ENCODE measurements at places on chromosomes 6 and 20.

DNA sequence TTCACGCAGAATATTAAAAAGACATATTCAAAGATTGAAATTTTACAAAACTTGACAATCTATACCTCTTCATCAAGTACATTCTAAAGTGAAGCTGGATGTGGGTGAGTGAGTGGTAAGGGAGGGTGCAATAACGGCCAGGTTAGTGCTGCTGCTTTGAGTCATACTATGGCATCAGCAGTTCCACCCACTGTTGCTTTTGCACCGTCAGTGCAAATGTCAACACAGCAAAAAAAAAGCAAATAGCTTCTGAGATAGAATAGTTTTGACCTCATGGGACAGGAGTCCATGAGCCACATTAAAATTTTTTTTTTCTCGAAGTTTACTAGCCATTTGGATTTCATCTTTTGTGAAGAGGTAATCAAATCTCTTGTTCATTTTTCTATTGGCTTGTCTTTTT, 31.8 kb downstream of the PSMF1 start:
- no peak for DNase-seq

GRCh38 chr6:16967470-16967817, 134.4 kb upstream of the STMND1 start:
- DNase-seq = no peak

DNA sequence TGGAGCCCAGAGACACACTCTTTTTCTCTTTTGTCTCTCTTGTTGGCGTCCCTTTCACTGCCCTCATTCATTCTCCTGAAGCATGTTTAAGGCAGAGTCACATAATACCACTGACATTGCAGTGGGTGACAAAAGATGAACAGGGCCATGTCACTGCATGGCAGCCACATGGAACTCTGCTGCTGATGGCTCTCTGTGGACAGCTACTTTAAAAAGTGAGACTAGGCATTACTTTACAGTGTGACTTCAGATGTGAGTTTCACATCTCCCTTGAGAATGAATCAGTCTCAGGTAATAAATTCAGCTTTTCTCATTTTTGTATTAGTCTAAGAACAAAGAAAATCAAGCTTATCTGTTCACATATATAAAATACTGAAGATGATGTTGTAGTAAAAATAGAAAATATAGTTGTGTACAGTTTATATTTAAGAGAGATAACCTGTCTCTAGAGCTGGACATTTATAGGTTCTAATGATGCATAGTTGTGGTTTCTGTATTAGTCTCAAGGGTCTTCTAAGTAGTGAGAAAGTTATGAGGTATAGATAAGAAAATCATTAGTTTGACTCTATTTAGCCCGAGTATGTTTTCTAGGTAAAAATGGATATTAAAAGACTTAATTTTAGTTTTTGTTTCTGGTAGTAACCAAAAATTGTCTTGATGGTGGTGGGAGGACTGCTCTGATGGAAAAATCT, 6.1 kb downstream of the MRS2 start:
- no peak for DNase-seq

DNA sequence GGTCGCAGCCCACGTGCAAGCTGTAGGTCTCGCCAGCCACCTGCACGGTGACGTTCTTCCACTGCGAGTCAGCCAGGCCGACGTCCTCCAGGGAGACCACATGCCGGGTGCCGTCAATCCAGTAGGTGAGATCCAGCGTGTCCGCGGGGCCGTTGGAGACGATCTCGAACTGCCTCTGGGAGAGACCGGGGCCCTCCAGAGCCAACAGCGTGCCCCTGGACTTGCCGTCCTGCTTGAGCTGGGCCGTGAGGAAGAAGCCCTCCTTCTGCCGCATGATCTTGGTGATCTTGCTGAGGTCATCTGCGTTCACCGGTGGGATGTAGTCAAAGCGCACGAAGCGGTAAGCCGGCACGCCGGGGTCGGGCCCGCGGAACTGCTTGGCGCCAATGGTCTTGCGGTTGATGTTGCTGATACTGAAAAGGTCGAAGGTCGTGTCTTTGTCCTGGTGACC, 5.1 kb downstream of the THBS2 start:
- no peak for DNase-seq

GRCh38 chr20:32249030-32249738, 28.3 kb upstream of the KIF3B start:
- DNase-seq = no peak

- no peak for DNase-seq
These were observed 151.5 kb downstream of the PRL start for GRCh38 chr6:22145376-22145775.

- no peak for DNase-seq
These were observed 376.6 kb downstream of the DHX35 start for GRCh38 chr20:39338469-39339376.

DNA sequence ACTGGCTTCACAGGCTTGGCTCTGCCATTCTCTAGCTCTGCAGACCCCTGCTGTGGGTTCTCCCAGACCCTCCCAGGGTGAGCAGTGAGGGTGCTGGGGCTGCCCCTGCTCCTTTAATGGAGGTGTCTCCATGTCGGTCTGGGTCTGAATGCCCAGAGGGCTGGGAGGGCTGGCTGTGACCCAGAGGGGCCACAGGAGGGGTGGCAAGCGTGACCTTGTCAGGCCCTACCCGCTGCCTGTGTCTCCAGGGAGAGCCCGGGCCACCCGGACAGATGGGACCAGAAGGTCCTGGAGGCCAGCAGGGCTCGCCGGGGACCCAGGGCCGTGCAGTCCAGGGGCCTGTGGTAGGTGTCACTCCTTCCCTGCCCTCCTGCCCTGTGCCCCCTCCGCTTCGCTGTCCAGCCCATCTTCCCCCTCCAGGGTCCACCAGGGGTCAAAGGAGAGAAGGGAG, 32.1 kb downstream of the COL20A1 start:
- no peak for DNase-seq

GRCh38 chr20:23266530-23267398, 83.8 kb upstream of the NXT1 start:
- no peak for DNase-seq

- no peak for DNase-seq
These were observed 151.0 kb upstream of the RPS6KA2 start for GRCh38 chr6:166778046-166778445.

GRCh38 chr6:166815629-166816028, 140.7 kb downstream of the RNASET2 start:
- no peak for DNase-seq

DNA sequence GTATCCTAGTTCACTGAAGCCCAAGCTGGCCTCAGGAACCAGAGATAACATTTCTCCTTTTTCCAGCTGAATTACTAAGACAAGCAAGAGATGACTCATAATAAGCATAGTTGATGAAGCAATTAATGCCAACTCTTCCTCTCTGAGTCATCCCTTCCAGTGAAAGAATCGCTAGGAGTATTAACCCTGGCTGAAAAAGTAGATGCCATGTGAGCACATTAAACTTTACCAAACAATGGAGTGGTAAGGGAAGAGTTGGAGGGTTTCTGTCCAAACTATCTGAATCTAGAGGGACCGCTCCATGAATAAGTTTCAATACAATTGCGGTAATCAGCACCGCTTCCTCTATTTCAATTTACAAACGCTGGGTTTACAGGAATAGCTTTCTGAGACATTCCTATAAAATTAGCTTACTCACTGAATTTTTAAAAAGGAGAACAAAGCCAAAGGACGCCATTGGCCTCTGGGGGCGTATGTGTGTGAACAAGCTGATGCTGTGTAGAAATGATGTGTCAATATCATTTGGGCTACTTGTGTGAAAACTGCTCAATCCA, 48.3 kb downstream of the ATXN1 start:
- no peak for DNase-seq

- DNase-seq = no peak
These were observed 271.4 kb upstream of the MAN1A1 start for GRCh38 chr6:119620846-119621555.

DNA sequence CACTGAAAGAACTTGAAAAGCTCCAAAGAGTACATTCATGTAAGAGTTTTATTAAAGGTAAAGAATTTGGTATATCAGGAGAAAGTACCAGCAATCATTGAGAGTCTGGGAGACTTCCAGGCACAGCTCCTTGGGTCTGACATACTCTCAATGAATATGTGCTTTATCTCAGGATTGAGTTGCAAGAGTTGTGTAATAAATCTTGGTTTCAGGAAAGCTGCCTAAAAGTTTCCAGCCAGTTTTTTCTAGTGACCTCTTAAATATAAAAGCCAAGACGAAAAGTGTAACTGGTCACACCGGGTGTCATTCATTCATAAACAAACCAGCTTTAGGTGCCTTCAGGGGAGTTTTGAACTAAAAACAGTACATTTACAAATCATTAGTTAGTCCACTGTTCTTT, 21.6 kb upstream of the GJA1 start:
- DNase-seq = no peak

GRCh38 chr6:20837189-20837588, 302.9 kb downstream of the CDKAL1 start:
- no peak for DNase-seq

GRCh38 chr6:151870375-151870774, 62.9 kb downstream of the ESR1 start:
- DNase-seq = no peak

DNA sequence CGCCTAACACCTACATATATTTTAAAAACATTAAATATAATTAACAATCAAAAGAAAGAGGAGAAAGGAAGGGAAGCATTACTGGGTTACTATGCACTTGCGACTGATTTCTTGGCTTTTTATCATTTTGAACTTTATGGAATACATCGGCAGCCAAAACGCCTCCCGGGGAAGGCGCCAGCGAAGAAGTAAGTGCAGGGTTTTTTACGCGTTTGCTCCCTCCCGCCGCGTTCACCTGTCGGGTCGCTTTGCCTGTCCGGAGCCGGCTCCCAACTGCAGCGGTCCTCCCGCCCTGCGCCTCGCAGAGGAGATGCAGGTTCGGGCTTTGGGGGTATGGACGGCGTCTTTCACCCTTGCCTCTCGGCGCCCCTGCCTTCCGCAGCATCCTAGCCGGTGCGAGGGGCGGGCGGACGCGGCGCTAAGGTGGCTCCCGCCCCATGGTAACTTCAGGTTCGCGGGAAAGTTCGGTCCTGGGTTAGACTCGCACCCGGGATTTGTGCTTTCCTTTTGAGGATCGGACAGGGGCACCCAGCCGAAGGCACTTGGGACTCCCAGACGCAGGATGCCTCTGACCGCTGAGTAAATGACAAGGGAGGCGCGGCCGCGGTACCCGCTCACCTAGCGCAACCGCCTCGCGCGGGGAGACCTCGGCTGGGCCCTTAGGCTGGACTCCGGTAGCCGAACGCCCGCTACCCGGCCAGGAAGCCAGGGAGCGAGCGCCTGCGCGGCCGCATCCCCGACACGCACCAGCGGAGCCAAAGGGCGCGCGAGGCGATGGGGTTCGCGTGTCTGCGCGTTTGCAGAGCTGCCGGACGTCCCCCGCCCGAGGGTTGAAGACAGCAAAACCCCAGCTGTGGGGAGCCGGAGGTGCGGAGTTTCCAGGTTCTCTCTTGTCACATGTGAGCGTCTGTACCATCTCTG, 891 bp downstream of the RSPO3 start:
- DNase-seq = no peak

DNA sequence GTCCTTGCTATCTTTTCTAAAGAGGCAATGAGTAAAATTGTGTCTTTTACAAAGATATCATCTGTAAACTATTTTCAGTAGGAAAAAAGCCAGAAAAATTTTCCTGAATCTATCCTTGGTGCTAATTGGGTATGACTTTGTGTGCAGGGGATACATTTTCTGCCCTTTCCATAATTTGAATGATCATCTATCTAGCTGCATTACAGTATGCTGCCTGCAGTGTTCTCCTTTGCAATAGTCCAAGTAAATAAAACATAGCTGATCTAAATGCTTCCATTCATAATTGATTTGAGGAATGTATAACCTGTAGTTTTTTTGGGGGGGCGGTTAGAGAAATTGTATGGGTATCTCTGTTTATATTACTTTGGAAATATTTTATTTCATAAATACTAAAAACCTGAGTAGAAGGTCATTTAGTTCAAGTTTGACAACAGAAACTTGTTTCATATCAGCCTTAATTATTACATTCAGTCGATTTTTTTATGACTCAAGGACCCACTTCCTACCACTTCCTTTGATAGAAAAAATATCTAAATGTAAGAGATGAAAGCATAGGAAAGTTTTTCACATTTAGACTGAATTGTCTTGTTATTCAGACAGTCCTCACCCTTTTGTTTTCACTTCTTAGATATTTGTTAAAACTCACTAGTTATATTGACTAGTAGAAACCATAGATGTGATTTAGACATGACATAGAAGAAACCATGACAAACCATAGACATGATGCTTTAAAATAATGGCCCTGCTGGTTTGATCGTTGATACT, 75.3 kb downstream of the AIG1 start:
- no peak for DNase-seq

- DNase-seq = no peak
These were observed 125.7 kb upstream of the HDAC2 start for GRCh38 chr6:114096561-114097172.

DNA sequence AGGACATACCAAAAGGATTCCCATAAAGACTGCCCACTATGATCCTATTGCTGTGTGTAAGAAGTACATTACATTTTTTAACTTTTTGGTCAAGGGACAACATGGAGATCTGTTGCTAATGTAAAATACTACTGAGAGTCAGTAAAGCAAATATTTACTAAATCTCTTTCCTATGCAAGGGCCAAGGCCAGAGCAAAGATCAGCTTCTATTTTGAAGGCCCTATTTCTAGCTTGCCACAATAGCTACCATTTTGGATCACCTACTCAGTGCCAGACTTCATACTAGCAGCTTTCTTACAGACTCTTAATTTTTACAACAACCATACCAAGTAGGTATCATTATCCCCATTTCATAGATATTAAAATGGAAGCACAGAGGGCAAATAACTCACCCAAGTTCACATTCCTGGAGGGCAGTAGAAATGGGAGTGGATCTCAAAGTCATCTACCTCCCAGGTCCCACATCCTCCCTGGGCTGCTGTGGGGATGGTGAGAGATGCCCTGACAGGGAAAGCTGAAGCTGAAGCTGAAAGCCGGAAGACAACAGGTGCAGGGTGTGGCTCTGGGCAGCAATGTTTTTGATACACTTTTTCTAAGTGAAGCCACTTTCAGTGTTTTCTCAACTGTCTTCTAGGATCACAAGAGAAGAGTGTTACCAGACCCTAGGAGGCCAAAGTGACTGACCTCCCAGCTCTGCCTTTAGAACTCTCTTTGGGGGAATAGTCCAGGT, 321.2 kb downstream of the UBE3D start:
- DNase-seq = no peak

- no peak for DNase-seq
These were observed 7.3 kb upstream of the NAA20 start for GRCh38 chr20:20009784-20010253.

- no peak for DNase-seq
These were observed 53.0 kb upstream of the SUPT3H start for GRCh38 chr6:45430590-45431202.

DNA sequence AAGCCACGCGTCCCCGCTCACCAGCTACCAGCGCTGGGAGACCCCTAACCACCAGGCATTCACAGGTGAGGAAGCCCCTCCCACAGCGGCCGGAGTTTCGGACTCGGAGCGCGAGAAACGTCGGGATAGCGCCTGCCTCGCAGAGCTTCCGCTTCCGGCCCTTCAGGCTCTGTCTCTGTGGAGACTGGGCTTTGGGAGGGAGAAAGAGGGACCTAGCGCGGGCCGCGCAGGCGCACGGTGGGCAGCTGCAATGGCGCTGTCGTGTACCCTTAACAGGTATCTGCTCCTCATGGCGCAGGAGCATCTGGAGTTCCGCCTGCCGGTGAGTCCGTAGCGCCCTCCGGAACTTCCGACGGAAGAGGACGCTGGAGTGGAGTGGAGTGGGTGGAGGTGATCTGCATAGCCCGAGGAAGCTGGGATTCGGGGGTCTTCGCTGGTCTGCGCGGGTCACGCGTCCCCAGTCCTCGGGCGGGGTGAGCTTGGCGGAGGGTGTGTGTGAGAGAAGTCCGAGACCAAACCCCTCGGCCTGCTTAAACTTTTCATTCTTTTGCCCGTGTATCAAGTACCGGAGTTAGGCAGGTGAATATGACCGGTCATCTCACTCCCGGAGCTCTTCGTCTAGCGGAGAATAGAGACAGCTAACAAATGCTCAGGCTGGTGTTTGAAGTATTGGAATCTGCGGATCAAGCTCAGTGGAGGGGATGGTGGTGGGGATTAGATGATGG, at the start of gene TRMT11:
TSS of gene TRMT11 (plus strand) at position 240 of the 725 bp plus-strand sequence. CDS start at position 251, 11 bp downstream.
- peak; percentile 69 for DNase-seq
